RPMI7951 (cell line): ENCODE measurements at places on chromosomes 7 and 10.

DNA sequence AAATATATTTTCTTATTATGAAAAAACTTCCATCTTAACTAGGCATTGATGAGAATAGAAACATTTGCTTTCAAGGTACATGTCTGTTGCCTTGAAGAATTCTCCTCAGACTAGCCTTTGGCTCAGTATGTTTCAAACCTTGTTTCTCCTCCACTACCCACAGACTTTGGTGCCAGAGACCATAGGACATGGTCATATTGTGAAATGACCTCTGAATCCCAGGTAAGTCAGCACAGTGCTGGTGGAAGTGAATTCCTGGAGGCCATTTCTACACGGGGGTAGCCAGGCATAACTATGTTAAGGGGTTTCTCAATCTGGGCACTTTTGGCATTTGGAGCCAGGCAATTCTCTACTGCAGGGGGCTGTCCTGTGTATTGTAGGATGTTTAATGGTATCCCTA lies 112.3 kb upstream of the FAM133B start:
- DNase-seq: no peak

DNA sequence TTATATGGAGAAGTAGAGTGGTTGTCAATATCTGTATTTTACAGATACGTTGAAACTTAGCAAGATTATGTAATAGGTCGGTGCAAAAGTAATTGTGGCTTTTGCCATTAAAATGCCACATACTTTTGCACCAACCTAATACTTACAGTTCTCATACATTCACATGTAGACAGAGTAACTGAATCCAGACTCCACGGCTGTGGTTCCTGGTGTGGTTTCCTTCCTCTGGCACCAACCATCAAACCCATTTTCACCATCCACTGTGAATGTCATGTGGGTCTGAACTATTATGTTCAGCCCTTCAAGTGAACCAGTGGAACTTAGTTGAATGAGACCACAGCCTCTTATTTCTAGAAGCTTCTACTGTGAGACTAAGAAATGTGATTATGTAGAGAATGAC lies 31.5 kb upstream of the SLIT1 start:
- no peak for DNase-seq

DNA sequence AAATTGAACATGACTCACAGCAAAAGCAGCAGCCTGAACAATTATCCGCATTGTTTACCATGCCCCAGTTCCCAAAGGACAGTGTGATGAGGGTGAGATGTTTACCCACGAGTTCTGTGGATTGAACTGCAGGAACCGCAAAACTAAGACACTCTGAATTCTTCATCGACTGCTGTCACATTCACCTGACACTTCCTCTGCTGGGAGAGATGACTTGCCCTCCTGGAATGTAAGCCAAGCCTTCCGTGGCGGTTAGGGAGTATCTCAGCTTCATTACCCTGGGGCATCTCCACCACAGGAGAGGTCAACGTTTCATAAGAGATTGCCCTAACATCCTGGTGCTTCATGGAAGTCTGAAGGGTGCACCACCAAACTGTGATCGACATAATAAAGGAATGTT lies 374.6 kb upstream of the ADARB2 start:
- peak; percentile 100 for DNase-seq

GRCh38 chr7:25098096-25099046 lies 26.7 kb downstream of the CYCS start:
- DNase-seq: peak; percentile 72

- DNase-seq: no peak
Observed at GRCh38 chr7:156318426-156318825, 322.1 kb upstream of the RNF32 start.

DNA sequence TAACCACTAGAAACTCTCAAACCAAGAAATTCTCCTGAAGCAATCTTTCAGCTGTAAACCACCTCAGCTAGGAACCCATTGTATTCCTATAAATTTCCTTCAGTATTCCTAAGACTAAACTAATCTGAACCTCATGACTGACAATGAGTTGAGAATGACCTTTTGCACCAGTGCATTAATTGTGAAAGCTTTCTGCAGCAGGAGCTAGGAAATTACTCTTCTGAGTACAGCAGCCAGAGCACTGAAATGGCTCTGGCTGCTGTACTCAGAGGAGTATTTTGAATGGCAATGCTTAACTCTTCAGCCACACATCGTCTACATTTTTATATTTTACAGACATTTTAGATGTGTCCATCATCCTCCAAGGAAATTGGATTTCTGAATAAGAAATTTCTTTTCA lies 109.7 kb downstream of the PCDH15 start:
- no peak for DNase-seq

DNA sequence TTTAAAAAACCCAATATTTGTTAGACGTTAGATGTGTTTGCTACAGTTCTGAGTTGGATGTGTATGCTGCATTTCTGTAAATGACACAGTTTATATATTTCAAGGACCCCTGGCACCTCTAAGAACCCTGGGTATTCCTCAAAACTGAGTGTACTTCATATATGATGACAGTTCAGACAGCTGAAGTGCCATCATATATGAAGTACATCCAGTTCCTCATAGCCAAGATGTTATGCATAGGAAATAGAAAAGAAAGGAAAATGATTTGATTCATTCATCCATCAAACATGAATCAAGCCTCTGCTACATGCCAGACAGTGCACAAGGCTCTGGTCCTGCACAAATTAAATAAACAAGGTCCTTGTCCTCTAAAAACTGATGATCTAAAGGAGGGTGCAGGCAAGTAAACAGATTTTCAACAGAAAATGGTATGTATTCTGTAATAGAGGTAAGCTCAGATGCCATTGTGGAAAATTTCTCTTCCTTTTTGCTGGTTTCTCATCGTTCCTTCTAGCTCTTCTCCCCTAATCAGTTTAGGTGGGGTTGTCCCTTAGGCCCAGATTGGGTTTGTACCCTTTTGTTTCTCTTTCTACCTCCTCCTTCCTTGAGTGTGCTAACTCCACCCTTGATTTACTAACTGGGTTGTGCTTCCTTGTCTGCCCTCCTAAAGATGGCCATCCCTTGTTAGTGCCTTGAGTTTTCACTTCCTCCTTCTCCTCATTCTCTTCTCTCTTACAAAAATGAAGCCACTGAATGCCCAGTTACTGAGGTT lies 25.3 kb upstream of the SMIM30 start:
- no peak for DNase-seq

- no peak for DNase-seq
Observed at GRCh38 chr7:99004781-99005500, 126.6 kb downstream of the TRRAP start.

GRCh38 chr7:50658696-50659095 lies 93.5 kb upstream of the DDC start:
- no peak for DNase-seq

- no peak for DNase-seq
Observed at GRCh38 chr7:122588621-122589020, 110.3 kb downstream of the RNF133 start.

- DNase-seq: no peak
Observed at GRCh38 chr10:100748231-100749058, 3.1 kb downstream of the PAX2 start.

DNA sequence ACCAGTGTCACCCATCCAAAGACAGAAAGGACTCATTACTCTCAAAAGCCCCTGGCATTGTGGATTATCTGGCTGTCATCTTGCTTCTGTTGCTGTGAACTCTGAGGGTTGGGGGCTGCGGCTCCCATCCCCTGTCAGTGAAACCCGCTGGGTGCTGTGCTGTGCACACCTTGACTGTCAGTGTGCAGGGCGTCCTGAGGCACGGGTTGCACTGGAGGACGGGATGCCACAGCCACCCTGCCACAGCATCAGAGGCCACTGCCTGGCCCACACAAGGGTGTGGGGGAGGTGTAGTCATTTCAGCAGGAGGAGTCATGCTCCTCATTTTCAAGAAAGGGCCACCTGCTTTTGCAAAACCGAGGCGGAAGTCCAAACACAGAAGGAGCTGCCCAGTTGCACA lies 245.8 kb downstream of the GLRX3 start:
- no peak for DNase-seq

- DNase-seq: no peak
Observed at GRCh38 chr7:7707246-7707645, 11.2 kb downstream of the RPA3 start.

- DNase-seq: no peak
Observed at GRCh38 chr7:20651960-20652544, 36.6 kb downstream of the ABCB5 start.
